ENCODE measurements at places on chromosomes 16 and 17.

DNA sequence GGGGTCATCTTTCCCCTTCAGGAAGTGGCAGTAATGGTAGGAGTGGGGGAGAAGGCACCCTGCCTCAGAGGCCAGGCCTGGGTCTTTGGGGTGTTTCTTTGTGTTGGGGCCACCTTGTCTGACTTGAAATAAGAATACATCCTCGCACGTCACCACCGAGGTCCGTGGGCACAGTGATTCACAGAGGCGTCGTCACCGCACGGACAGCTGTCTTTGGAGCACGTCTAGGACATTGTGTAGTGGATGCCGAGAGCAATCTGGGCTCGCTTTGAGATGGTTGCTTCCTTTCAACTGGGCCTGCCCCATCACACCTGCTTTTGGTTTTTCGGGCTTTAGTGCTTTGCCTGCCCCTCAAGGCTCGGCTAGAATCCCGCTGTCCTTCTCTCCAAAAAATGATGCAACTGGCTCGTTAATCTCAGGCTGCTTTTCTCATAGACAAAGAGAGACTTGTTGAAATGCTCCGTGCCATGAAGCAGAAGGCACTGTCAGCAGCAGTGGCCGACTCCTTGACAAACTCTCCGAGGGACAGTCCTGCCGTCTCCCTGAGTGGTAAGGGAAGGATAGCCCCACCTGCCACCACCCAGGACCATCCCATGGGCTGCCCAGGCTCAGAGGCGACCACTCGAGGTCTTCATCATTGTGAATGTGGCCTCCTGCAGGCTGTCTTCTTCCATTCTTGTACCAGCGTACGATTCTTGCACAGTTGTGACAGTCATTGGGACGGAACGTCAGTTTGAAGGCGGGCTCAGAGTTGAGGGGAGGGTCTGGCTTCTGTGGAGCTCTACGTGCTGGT is 24.0 kb downstream of the GINS2 start:
- DNase-seq, result no peak

DNA sequence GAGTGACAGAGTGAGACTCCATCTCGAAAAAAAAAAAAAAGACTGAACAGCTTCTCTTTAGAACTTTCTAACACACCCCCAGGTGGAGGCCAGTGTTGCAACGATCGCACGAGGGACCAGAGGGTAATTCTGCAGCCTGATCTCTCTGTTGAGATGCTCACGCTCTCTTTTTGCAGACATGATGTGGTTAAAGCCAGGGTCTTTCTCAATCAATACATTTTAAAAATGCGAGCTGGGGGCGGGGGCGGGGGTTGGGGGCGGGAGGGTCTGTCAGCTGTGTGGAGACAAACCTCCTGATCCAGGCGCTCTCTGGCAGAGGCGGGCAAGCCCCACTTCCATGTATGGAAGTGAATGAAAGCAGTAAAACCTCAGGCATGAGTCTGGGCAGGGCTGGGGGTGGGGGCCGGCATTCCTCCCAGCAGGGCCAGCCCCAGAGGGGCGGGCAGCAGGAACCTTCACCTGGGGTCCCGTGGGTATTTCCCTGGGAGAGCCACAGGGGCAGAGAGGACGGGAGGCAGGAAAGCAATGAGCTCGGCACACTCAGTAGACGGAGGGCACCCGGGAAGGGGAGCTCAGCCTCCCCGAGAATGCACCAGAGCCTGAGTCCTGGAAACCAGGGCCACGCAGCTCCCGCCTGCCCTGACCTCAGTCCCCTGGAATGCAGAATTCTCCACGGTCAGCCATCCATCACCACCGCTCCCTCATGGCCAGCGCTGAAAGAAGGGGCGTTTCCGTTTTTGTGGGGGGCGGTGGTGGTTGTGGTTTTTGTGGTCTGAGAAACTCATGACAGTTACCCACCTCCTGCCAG is 28.0 kb downstream of the NXN start:
- DNase-seq, result no peak

GRCh38 chr17:27554911-27555310 is 76.1 kb upstream of the LGALS9 start:
- DNase-seq, result no peak

- no peak for DNase-seq
These were observed at the start of gene SLC4A1 for GRCh38 chr17:44267818-44268490. TSS of gene SLC4A1 (minus strand) at chr17:44268135. CDS start at chr17:44262866, 5,269 bp downstream.

DNA sequence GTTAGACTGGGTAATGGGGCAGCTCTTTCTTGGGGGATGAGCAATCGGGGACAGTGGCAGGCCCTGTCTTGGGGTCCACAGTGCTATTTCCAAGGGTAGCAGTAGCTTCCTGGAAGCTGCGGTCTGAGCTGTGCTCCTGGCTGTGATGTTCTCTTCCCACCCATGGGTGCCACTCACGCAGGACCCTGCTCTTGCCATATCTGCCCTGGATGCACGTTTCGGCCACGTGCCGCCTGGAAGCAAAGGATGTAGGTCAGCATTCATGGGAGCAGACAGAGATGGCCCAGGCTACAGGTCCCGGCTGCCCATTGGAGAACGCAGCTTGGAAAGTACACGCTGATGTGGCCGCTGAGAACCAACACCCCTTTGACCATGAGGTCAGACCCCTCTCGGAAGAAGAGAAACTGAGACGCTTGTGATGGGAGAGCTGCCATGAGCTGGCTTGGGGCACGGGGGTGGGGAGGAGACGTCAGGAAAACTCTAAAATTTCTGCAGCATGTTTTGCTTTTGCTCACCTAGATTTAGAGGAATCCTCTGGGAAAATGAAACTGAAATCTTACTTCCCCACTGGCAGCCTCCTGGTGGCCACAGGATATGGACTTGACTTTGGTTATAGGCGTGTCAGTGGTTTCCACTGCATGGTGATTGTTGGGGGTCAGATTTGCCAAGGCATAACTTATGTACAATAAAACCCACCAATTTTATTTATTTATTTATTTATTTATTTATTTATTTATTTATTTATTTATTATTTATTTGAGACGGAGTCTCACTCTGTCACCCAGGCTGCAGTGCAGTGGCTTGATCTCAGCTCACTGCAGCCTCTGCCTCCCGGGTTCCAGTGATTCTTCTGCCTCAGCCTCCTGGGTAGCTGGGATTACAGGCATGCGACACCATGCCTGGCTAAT is 36.2 kb upstream of the IRF8 start:
- DNase-seq, result no peak

DNA sequence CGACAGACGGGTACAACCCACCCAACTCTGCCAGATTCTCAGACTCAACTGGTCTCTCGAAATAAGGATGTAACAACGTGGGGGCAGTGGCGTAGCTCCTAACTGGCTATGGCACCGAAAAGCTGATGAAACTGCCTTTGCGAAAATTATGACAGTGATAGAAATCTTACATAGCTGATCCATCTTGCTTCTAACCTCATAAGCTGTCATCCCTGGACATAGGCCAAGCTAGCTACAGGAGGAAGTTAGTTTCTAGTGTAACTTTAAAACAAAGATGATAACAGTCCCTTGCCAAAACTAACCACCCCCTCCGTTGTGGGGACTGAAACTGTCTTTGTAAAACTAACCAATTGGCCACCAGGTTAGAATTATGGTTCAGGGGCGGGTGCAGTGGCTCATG is 220.1 kb downstream of the SLC39A11 start:
- DNase-seq, result no peak

GRCh38 chr16:10892782-10893318 is 15.8 kb downstream of the CIITA start:
- DNase-seq, result no peak

DNA sequence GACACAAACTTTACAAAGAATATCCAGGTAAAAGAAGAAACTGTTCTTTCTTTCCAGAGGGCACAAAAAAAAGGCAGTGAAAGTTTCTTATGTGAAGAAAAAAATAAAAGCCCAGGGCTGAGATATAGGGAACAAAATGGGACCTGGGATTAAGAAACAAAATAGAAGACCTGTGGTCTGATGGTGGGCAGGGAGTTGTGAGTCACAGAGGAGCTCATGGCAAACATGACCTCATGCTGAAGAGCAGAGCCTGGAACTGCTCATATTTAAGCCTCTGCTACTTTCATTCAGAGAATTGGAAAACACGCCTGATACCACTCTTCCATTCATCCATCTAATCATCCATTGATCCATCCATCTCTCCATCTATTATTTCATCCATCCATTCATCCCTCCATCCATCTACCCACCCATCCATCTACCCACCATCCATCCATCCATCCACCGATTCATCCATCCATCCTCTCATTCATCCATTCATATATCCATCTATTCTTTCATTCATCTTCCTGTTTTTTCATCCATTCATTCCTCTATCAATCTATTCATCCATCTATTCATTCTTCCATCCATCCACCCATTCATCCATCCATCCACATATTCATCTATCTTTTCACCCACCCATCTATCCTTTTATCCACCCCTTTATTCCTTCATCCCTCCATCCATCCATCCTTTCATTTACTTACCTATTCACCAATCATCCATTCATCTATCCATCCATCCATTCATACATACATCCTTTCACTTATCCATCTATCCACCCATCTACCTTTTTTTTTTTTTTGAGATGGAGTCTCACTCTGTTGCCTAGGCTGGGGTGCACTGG is 30.0 kb downstream of the WFDC1 start:
- no peak for DNase-seq

GRCh38 chr16:20925751-20926150 is 25.2 kb downstream of the LYRM1 start:
- DNase-seq, result no peak

DNA sequence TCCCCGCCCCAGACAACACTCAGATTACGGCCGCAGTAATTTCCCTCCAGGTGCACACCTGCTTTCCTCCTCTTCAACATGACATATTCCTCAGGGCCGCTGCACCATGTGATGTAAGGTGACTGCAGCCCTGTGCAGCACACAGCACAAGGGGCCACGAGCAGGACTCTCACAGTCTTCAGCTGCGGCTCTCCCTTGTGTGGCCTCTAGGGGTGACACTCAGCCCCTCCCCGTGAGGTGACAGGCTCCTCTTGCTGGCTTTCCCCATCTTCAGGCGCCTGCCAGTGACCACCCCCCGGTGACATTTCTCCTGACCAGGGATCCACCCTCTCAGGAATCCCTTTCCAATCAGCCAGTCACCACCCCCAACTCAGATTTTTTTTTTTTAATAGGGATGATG is 31.3 kb upstream of the ABCC3 start:
- no peak for DNase-seq

- no peak for DNase-seq
These were observed 14.2 kb downstream of the CTRB2 start for GRCh38 chr16:75192606-75193264.

GRCh38 chr16:66395806-66396555 is 29.5 kb downstream of the CDH5 start:
- no peak for DNase-seq

DNA sequence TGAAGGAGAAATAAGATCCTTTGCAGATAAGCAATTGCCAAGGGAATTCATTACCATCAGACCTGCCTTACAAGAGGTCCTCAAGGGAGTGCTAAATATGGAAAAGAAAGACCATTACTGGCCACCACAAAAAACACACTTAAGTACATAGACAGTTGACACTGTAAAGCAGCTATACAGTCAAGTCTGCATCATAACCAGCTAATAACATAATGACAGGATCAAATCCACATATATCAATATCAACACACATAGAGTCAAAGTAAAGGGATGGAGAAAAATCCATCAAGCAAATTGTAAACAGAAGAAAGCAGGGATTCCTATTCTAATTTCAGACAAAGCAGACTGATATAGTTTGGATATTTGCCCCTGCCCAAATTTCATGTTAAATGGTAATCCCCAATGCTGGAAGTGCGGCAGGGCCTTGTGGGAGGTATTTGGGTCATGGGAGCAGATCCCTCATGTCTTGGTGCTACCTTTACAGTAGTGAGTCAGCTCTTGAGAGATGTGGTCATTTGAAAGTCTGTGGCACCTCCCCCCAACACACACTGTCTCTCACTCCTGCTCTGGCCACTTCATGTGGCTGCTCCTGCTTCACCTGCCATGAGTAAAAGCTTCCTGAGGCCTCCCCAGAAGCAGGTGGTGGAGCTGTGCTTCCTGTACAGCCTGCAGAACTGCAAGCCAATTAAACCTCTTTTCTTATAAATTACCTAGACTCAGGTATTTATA is 32.8 kb downstream of the TANC2 start:
- DNase-seq, result no peak

DNA sequence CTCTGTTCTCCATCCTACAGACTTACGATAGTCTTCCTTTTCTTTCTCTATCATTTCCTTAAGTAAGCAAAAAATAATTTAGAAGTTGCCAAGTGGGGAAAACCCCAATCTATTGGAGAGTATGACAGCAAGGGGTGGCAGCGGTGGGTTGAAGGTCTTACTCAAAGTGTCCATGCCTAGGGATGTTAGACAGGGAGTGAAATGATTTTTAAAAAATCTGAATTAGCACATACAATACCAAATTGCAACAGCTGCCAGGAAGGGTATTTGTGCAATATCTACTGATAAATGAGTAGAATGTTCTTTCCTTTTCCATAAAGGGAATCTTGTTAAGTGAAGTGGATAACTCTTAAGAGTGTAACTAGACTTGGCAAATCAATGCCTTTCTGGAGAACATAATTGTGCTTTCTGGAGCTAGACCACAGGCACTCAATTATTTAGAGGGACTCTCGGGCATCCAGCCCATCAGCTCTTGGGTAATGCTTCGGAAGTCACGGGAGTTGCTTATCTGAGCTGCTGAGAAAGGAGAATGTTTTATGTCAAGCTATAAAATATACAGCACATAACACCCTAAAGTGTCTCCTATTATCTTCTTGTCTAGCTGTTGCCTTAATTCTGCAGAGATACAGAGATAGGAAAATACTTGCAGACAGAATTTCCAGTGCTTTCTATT is 151.5 kb downstream of the KCNJ2 start:
- no peak for DNase-seq

DNA sequence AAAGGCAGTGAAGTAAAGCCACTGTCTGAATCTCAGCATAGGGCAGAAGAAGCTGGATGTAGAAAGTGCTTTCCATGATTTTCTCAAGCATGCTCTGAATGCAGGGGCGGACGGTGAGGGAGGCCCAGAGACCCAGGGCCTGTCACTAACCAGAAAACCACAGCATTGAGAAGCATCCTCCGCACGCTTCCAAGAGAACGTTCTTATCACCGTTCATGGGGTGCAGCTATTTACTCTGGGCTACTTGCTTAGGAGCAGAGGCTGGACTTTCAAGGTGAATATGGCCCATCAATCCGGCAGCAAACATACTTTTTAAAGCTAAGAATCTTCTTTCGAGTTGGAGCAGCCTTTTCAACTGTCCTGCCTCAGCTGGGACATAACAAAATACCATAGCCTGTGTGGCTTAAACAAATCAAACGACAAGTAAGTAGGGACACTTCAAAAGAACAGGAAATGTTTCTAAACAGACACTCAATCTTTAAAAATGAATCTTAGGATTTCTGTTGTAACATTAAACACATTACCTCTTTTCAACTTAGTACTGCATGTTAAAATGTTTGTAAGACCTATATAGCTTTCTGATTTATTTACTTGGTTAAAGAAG is 46.5 kb upstream of the CDRT4 start:
- DNase-seq, result no peak

DNA sequence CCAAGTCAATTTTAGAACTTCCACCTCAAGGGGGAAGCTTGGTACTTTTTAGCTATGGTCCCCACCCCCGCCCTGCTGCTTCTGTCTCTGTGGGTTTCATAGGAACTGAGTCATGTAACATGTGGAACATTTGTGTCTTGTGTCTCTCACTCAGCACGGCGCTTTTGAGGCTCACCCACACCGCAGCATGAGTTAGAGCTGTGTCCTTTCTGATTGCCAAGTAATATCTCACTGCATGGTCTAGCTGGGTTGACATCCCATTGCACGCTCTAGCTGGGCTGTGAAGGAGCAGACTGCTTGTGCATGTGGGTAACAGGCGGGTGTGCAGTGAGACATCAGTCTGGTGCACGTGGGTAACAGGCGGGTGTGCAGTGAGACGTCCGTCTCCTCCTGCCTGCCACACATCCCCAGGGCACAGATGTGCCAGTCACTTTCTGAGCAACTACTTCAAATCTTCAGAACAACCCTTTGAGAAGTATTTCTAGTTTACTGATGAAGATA is 26.4 kb upstream of the SLC7A5 start:
- DNase-seq, result no peak

Measured in NCI-H1048 (cell line).